ENCODE measurements at places on chromosomes 2 and 18.
A peak's percentile ranks its signal among the peaks of the same experiment; 100 is the strongest.

DNA sequence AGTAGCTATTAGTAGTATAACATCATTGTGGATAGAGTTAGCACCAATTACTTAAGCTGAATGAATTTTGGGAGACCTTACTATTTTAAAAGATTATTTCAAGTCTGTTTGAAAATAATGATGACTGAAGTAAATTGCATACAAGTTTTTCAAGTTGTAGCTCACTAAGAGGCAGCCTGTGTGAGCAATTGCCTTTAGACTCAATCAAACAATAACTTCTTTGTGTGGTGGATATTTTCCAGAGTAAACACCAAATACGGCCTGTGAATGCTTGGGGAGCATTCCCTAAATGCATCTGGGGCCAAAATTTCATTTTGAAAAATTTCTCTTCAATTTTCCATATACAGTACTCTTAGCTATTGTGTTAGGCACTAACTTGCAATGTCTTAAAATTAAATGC is 7.9 kb downstream of the SERPINB12 start:
- no peak for DNase-seq

GRCh38 chr2:7930800-7931635 is 750.8 kb upstream of the ID2 start:
- no peak for DNase-seq

GRCh38 chr2:208315081-208315788 is 49.2 kb downstream of the PIKFYVE start:
- DNase-seq, result no peak

- DNase-seq, result no peak
Observed at GRCh38 chr18:58566556-58567292, 62.2 kb downstream of the ALPK2 start.

DNA sequence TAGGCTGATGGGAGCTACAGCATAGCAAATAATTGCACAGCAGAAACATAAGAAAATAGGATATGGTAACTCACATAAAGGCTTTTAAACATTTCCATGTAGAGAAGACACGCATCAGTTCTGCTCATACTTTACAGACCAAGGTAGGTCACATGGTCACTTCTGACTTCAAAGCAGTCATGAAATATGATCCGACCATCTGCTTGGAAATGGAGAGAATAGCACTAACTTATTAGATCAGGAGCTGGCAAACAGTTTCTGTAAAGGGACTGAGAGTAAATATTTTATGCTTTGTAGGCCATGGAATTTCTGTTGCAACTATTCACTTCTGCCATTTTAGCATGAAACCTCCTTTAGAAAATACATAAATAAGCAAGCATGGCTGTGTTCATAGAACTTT is 936.6 kb upstream of the FANCL start:
- DNase-seq, result no peak

- no peak for DNase-seq
Observed at GRCh38 chr2:119223521-119224390, at the start of gene STEAP3. Gene STEAP3 (plus strand): TSS chr2:119223834. CDS start chr2:119231013, 7,179 bp downstream.

DNA sequence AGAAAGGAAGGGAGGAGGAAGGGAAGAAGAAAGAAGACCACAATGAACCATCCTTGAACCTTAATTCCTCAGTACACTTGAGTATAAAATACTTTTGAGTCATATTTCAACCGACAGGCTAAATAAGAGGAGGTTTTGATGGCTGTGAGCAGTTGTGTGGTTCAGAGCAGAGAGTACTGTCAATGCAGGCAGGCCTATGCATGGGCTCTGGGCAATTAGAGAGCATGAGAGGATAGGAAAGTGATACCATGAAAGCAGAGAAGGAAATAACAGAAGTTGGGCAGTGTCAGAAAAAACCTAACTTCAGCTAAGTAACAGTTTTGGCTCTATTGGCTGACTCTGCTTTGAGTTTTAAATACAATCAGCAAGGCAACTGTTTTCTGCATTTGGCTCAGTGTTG is 123.6 kb upstream of the STK17B start:
- DNase-seq, result no peak

DNA sequence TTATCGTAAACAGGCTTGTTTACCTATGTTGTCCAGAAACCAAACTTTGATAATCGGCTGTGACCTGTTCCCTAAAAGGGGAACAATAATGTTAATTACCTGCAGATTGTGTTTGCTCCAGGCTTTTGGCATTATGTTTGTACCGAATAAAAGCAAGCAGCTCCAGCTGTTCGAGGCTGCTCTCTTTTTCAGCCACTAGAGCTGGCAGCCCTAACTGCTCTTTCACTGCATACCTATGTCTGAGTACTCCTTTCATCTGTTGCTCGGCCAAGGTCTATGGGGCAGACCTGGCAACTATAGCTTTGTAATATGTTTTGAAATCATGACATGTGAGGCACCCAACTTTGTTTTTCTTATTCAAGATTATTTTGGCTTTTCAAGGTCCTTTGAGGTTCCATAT is 77.8 kb upstream of the EHBP1 start:
- DNase-seq, result no peak

- no peak for DNase-seq
Observed at GRCh38 chr2:64563436-64563938, 39.4 kb downstream of the AFTPH start.

DNA sequence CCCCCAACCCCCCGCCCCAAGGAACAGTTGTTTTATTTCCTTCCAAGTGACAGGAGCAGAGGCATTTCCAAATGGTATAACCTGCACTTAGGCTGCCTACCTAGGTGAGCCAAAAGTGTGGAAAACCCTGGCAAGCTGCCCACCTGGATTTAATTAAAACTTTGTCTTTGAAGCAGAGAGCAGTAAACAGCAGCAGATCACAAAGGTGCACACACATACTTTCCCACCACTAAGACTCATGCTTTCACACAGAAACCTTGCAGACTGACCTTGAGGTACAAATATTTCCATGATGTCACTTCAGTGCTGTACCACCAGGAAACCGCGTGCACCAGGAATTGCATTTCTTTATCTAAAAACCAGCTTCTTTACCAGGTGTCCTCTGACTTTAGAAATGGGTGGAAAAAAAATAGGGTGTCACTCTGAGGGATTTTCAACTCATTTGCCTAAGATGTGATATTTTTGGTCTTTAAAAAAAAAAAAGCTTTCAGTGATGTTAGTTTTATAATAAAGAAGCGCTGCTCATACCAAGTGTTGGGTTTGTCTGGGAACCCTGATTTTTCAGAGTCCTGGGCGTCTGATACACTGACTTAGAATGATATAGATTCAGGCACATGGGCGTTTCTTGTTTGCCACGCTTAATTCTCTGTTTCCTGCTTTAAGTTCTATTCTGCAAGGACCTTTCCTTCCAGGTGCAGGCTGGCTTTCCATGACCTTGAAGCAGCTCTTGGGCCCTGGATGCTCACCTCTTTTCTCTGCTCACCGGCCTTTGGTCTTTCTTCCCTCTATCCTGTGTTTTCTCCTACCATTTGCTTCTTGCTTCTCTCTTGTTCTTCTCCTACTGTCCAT is 70.7 kb upstream of the BCL2L11 start:
- no peak for DNase-seq

DNA sequence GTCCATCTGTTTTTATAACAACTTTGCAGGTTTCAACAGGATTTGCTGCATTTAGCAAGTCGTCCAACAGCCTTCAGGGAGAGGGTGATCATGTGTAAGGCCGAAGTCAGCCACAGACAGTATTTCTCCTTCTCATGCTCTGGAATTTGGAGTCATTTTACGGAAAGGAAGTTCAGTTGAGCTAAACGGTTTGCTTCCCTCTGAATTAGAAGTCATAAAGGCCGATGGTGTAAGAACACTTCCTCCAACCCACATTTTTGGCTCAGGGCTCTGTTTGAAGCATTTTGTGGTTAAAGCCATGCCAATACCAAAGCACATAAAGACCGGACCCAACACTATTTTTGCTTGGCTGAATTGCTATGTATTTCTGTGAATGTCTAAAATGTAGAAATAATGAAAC is 129.5 kb downstream of the TMEM182 start:
- DNase-seq, result no peak

GRCh38 chr2:220696280-220696669 is 875.8 kb downstream of the EPHA4 start:
- DNase-seq, result no peak

DNA sequence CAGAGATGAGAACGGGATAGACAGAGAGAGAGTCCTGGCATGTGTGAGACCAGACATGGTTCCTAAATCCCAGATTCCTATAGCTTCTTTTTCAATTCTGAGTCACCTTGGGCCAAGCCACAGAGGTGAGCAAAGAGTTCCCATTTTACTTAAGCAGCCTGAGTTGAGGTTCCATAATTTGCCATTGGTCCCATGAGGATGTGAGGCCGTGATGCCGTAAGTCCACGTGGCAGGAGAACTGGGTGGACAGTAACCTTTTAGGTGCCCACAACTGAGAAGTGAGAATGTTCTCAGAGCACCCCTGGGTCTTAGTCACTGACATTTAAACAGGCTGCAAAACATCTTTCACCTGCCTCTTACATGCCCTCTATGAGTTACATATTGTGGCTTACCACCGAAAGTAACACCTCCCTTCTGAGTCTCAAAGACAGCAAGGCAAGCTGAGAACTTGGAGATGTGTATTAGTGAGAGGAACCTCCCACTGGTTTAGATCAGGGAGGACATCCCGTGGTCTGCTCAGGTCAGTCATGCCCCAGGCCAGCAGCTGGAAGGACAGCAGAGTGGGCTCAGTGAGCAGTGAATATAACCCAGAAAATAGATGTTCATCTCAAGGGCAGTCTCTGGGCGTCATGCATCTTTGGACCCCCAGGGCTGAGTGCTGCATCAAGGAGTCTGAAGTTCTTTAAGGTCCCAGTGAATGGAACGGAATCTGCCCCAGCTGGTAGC is 127.9 kb upstream of the LGALSL start:
- peak; percentile 30 for DNase-seq

GRCh38 chr2:198316852-198317396 is 512.5 kb downstream of the PLCL1 start:
- DNase-seq, result no peak

DNA sequence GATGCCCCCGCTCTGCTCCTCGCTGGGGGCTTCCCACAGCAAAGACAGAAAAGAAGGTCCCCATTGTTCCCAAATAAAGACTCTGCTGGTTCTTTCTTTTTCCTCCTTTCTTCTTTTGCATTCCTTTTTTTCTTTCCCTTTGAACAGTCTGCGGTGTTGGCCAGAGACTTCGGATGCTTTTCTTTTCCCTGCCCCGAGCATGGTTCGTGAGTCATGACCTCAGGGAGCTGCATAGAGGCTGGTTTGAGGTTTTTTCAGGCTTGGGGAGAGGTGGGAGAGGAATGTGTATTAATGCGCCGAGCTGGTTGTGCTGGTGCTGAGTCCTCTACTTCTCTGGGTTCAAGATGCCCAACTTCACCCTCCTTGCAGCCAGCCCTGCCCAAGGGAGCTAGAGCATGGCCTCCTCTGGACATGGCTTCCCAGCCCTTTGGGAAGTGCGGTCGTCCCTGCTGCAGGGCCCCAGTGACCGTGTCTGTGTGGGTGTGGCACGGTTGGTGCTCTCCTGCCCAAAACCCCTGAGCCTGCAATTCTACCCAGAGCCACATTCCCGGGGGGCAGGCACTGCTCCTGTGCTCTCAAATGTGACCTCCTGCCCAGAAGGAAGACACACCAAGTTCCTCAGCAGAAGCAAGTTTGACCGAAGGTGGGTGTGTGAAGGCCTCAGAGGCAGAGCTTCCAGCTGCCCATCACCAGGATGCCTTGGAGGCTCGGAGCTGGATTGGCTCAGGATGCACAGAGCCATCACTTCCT is 9.0 kb upstream of the ARHGEF4 start:
- no peak for DNase-seq

DNA sequence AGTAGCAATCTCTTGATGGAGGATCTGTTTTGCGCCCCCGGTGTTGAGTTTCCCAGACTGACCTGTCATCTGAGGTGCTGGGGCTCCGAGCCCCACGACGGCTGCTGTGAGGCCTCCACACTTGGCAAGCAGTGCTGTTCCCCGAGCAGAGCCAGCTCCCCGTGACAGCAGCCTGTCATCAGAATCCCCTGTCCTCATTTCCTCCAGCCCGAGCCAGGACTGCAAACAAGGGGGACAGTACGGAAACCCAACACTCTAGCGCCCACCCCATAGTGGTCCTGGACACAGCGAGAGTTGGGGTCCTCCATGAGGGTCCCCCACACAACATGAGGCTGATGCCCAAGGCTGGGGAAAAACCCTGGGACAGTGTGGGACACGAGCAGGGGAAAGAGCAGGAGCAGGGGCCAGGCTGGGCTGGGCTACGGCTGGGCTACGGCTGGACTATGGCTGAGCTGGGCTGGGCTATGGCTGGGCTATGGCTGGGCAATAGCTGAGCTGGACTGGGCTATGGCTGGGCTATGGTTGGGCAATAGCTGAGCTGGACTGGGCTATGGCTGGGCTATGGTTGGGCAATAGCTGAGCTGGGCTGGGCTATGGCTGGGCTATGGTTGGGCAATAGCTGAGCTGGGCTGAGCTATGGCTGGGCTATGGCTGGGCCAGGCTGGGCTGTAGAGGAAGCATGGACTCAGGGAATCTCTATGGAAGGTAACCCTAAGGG is 1.5 kb upstream of the KLHL30 start:
- no peak for DNase-seq

DNA sequence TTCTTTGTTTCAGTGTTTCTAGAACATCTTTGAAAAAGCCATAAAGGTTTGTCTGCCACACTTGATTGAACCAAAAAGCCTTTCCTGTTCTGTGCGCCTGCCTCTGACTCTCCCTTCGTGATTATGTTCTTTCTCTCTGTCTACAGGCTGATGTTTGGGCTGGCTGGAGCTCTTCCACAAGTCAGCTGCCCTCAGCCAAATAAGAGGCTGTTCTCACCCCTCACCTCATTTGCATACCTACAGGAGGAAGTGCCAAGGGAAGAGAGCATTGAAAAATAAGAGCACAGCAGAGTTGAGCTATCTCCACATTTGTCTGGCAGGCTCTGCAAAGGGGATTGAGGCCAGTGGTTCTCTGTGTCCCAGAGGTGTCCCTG is 15.8 kb downstream of the INPP5D start:
- no peak for DNase-seq

DNA sequence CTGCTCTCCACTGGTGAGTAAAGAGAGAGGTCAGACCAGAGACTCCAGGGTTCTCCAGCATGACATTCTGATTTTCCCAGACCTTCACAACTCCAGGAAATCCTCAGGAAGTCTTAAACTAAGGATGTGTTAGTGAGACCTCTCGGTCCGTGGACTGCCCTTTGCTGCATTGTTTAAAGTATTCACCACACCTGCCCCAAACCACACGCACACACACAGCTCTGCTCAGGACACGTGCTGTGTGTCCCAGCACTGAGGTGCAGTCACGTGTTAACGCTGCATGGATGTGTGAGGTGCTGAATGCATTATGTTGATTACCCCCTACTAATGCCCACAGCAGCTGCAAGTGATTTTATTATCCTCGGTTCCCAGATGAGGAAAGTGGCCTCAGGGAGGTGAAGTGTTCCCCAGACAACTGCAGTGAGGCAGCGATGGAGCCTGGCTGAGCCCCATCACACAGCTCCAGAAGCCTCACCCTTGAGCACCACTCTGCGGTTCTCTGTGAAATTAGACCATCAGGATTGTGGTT is 68.4 kb downstream of the TRAPPC12 start:
- DNase-seq, result no peak

GRCh38 chr2:239824866-239825704 is 200.1 kb downstream of the NDUFA10 start:
- DNase-seq, result no peak

All from stimulated activated CD8-positive, alpha-beta memory T cell treated with anti-CD3 and anti-CD28 coated beads, Interleukin-12 subunit alpha, Interleukin-12 subunit beta, amount 100 ng/mL, for 1 hour (primary cell).